ENCODE measurements at places on chromosomes 6 and 20.

- DNase-seq, result no peak
Measured at GRCh38 chr6:137677709-137678108, 183.5 kb upstream of the OLIG3 start.

DNA sequence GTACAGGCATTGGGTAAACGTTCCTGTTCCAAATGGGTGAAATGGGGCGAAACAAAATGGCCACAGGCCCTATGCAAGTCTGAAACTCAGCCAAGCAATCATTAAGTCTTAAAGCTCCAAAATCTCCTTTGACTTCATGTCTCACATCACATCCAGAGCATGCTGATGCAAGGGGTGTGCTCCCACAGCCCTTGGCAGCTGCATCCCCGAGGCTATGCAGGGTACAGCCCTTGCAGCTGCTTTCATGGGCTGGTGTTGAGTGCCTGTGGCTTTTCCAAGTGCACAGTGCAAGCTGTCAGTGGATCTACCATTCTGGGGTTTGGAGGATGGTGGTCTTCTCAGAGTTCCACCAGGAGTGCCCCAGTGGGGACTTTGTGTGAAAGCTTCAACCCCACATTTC, 270.0 kb upstream of the CDYL start:
- no peak for DNase-seq

DNA sequence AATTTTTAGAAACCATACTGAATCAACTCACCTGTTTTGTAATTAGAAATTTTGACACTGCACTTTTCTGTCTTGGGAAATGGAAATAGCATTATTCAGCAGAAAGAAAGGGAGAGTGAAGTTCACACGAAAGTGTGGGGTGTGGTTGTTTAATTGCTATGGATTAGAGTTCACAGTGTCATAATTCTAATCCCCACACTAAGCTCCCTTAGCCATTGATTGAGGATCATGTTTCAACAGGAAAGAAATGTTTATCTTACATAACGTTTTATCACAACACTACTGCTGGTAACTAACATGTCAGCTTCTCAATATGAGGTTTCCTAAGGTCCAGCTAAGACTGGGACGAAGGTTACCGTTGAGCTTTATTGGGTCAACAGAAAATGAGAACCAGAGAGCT, 31.4 kb upstream of the GSTA5 start:
- no peak for DNase-seq

DNA sequence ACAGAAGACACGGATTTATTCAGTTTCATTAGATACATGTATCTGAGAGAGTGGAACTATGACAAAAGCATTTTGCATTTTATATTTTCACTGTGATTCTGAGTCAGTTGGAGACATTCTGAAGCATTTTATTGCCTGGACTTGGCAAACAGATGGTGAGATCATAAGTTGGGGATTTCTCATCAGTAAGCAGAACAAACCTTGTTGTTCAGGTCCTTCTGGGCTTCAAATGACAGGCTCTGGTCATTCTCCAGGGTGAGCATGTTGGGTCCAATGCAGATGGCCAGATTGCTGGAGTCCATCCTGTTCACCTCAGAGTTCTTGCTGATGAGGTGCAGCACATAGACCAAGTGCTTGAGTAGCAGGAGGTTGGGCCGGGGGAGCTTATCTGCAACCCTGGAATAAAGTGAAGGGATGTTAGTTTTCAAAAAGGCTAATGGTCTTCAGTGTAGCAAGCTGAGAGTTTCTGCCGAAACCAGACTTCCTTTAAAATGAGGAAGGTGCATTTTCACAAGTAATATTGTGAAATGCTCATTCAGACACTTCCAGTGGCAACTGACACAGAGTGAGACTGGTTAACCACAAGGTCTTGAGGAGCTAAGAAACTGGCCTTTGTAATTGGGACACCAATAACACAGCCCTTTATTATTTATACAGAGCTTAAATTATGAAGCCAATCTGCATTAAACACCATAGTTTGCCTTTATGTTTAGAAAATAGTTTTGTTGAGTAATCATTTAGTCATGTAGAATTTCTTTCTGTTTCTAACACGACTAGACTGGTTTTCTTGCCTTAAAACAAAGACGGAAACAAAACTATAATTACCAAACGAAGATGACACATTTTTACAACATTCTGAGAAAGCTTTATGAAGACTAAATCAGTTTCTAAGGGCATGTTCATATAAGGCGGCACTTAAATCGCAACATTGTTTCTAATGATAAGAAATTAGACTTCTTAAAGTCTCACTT, 5.6 kb downstream of the TAGAP start:
- peak; percentile 89 for DNase-seq

GRCh38 chr6:110043366-110043994, 65.4 kb downstream of the GPR6 start:
- DNase-seq, result no peak

DNA sequence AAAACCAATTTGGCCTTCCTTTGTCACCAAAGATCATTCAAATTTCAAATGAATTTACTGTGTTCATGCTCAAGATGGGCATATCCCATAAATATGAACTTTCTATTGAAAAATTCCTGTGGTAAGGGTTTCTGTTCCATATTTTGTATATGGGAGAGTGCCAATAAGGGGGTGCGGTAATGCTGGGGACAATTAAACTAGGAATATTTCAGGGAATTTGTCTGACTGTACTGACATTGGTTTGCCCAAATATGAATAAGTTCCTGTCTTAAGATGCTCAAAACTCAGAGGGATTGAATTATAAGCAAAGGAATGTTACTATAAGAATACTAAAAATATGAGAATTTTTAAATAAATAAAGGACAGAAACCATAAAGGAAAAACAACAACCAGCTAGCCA, 553.0 kb upstream of the MARCKS start:
- DNase-seq, result no peak

GRCh38 chr20:63380346-63380870, 19.3 kb upstream of the CHRNA4 start:
- DNase-seq, result no peak

GRCh38 chr6:33431880-33432541, 12.1 kb downstream of the SYNGAP1 start:
- no peak for DNase-seq

DNA sequence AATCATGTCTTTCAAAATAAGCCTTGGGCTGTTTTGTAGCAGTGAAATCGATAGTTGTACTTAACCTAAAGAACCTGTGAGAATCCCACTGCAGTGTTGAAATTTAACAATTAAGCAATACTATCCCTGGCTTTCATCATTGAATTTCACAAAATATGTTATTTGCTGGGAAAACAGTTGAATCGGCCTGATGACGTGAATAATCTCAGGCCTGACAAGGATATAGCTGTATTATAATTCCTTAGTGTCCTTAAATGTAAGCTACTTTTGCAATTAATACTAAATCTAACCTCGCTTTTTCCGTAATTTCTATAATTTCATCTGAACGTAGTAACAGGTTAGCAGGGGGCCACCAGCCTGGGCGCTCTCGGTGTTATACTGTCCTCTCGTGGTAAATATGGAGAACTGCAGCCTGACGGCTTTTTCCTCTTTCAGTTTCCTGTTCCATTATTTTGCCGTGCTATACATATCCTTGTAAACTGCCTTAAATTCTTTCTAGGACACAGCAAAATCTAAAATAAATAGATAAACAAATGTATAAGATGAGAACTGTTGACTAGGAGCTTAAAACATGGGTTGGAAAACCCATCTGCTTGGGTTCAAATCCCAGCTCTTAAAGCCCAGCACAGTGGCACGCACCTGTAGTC, 24.0 kb downstream of the MTFR2 start:
- peak; percentile 48 for DNase-seq

GRCh38 chr20:61963885-61964674, 101.6 kb downstream of the TAF4 start:
- no peak for DNase-seq

DNA sequence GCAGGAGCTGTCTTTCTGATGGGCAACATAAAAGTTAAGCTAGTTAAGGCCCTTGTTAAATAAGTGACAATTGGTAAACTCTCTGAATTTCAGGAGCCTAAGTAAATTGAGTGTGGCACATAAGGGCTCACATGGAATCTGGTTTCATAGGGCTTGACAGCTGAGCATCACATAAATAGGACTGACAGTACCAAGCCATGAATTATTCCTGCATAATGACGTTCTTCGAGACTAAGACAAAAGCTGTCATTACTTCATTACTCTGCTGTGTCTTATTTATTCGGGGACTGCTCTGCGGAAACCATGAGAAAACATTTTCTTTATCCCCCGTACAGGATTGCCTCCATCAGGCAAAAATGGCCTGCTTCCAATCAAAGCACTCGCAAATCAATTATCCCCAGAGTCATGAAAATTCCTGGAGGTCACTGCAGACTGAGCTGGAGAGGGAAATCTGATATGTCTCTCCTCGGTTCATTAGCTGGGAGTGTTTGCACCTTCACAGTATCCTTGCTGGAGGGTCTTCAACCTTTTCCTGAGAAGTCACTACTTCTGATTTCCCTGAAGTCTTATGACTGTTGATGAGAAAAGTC, 311.4 kb downstream of the CDH26 start:
- no peak for DNase-seq

DNA sequence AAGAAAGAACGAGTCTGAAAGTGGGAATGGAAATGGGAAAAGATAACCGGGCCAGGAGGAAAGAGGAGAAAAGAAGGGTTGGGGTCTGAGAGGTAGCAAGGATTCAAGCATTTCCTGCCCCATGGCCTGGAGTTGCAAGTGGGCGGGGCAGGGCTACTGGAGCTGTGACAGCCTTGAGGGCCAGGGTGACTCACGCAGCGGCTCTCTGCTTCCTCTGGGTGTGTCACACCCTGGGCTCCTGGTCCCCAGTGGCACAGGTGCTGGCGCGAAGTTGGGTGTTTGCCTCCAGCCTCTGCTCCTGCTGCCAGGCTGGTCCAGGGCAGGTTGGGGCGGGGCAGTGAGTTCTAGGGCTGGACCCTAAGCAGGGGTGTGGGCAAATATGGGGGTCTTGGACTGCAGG, 3.3 kb upstream of the ULBP3 start:
- DNase-seq, result peak; percentile 68

GRCh38 chr6:160426136-160426535, 78.0 kb downstream of the SLC22A3 start:
- DNase-seq, result no peak
